Foreskin melanocyte (primary cell): ENCODE measurements at places on chromosomes 4 and X.

DNA sequence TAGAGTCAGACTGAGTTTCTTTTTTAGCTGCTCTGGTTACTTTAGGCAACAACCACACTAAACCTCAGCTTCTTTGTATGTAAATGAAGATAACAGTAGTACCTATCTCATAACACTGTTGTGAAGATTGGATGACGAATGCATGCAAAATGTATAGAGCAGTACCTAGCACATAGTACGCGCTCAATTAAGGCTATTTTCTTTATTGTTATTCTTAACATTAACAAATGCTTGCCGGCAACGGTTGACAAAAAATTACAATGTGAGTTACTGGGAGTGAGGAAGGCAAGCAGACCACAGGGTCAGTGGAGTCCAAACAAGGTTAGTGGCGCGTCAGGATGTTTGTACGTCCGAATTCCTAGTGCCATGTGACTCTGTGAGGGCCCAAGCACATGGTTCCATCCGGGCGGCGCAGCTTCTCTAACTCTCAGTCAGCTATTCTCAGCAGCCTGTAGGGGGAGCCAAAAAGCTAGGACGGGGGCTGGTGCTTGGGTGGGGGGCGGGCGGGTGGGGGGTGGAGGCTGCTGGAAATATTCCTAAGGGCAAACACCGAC is 821 bp upstream of the NALF2 start:
- no peak for DNase-seq

DNA sequence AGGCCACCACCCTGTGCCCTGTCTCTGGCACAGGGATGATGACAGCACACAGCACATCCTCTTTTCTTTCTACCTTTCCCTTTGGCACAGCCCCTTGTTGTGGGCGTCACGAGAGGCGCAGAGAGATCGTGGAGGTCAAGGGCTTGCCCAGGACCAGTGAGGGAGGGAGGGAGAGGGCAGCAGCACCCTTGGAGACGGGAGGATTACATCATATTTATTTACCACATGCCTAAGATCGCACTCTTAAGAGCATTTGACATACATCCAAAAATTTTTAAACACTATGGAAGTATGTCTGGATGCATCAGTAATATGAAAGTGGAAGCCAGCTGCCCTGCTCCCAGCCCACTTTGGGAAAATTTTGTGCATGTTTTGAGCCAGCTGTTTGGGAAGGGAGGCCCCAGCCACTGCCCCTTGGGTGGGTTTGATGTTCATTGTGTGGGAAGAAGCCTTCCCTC is 12.7 kb downstream of the WFS1 start:
- no peak for DNase-seq

DNA sequence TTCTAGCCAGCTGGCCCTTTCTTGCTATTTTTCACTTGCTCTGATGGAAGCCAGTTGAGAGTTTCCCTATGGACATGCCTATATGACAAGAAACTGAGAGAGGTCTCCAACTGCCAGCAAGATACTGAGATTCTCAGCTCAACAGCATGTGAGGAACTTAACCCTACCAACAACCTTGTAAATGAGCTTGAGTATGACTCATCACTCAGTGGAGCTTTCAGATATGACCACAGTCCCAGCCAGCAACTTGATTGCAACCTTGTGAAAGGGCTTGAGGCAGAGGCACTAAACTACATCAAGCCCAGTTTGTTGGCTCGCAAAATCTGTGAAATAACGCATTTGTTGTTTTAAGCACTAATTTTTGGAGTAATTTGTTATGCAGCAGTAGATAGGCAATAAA is 175.8 kb downstream of the COMMD8 start:
- peak; percentile 36 for DNase-seq

DNA sequence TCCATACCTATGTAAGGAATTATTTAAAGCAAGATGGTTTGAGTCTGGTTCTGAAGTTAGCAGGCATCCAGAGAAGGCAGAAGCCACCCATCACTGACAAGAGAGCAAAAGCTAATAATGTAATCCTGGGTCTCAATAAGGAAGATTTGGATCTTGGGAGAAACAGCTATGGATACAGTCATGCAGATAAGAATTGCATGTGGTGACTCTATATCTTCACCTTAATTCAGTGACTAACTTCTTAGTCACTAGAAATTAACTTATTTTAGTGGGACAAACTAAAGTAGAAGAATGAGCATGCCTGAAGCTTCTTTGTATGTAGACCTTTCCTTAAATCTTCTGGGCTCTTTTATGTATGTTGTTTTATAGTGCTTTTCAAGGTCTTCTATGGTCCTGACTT is 66.6 kb downstream of the ATP10D start:
- DNase-seq, result no peak

GRCh38 chr4:101952985-101953384 is 162.5 kb downstream of the BANK1 start:
- DNase-seq, result no peak
